Activated T-cell treated with anti-CD3 and anti-CD28 coated beads for 48 hours (primary cell): ENCODE measurements at places on chromosomes 7 and 10.

GRCh38 chr7:7641129-7641663 lies 644 bp downstream of the UMAD1 start:
- DNase-seq = no peak

- DNase-seq = no peak
These were observed 245.0 kb upstream of the NPY start for GRCh38 chr7:24038993-24039392.

DNA sequence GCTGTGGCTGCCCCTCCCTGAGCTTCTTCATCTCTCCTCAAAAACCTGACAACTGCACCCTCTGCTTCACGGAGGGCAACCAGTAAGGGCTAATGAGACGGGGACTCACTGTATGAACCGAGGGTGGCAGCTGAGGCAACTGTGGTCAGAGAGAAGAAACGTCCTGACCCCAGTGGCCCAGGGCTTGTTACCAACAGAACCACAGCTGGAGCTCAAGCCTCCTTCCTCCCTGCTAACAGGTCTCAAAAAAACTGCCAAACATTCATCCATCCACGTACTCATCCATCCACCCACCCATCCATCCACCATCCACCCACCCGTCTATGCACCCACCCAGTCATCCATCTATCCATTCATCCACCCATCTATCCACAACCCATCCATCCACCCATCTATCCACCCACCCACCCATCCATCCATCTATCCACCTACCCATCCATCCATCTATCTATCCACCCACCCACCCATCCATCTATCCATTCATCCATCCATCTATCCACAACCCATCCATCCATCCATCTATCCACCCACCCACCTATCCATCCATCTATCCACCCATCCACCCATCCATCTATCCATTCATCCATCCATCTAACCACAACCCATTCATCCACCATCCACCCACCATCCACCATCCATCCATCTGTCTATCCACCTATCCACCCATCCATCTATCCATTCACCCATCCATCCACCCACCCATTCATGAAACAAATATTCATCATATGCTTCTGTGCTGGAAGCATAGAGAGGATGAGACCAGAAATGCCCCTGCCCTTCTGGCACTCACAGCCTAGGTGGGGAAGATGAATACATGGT lies 111.7 kb downstream of the PDGFA start:
- DNase-seq = no peak

DNA sequence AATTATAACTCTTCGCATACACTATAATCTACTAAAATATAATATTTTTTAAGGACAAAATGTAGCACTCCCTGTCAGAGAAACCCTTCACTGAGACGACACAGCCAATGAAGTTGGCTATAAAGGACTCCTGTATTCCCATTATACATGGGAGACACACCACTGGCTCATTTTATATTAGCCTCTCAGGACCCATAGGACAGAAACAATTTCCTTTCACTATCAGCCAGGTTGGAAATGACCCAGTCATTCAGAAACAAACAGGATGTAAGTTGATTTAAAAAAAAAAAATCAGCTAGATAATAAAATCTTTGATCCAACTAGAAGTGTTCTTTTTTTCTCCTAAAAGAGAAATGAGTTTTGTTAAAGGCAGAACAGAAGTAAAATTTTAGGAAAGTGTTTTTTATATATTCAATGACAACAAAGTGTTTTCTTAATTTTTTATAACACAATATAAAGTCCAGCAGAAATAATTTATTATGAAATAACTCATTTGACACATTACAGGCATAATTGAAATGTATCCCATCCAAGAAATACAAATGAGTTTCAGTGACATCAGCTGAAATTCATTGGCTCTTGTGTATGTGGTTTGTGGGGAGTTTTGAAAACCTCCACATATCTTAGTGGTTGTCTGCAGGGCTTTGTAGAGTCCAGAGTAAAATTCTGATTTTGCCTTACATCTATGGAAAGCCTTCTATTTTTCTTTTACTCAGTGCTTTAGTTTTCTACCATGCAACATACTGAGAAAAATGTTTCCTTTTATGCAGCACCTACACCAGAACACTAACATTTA lies 64.1 kb downstream of the CTTNBP2 start:
- no peak for DNase-seq

GRCh38 chr7:48087349-48087748 lies 1.7 kb upstream of the UPP1 start:
- DNase-seq = no peak

- DNase-seq = no peak
These were observed 81.0 kb downstream of the MKI67 start for GRCh38 chr10:128044961-128045832.

- no peak for DNase-seq
These were observed 50.0 kb downstream of the VWA2 start for GRCh38 chr10:114289096-114289436.

GRCh38 chr7:130377178-130377577 lies 3.1 kb upstream of the CPA1 start:
- no peak for DNase-seq

GRCh38 chr7:30253796-30254165 lies 30.6 kb upstream of the ZNRF2 start:
- no peak for DNase-seq

DNA sequence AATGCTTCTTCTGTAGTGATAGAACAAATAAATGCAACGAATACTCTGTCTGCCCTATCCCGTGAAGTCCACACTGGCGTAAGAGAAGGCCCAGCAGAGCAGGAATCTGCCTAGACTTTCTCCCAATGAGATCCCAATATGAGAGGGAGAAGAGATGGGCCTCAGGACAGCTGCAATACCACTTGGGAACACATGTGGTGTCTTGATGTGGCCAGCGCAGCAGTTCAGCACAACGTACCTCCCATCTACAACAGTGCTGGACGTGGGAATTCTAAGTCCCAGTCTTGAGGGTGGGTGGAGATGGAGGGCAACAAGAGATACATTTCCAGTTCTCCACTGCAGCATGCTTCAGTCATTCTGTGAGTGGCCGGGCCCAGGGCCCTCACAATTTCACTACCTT lies 45.8 kb downstream of the FIGNL1 start:
- DNase-seq = no peak

GRCh38 chr7:121002757-121003200 lies 14.3 kb downstream of the CPED1 start:
- no peak for DNase-seq

DNA sequence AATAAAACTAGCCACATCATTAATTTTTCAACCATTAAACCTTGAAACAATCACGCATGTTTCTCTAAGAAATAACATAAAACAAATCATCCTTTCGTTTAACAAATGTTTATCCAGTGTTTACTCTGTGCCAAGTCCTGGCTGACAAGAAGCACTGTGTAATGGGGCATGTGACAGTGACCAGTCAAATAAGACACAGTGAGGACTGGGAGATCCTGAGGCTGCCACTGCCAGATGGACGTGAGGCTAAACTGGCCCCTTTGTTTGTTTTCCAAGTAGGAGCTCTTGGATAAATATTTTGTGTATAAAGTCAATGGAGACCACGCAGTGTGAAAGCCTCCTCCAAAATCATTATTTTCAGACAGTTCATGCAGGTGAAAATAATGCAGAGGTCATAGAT lies 626.2 kb downstream of the SUGCT start:
- DNase-seq = no peak

DNA sequence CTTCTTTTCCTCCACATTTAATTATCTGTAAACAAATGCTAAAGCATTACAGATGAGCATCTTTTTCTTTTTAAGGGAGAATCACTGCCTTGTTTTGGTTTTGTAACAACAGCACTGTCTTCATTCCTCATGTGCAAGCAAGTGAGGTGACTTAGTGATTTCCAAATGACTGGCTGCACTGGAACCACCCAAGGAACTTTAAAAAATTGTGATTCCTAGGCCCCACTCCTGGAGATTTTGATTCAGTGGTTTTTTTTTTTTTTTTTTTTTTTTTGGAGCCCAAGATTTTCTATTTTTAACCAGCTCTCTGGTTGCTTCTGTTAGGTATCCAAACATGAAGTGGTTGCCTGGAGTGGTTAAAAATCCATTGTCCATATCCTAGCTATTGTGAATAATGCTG lies 176.2 kb downstream of the LRMDA start:
- DNase-seq = no peak

DNA sequence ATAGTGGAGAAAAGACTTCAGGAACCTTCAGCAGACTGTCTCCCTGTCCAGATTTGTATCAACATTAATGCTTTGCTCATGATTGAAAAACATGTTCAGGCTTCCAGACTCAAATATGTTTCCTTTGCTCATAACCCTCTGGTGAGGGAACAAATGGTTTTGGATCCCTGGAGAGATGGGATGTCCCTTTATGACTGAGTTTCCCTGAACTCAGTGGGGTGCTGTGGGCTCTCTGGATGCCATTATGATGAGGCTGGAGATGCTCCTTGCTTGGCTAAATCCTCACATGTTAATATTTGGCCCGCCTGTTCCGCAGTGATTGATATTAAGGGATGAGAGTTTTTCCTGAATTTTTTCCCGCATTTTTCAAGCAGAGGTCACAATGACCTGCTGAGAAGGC lies 749.4 kb downstream of the SUGCT start:
- DNase-seq = no peak

GRCh38 chr10:90960355-90960814 lies 39.5 kb upstream of the ANKRD1 start:
- no peak for DNase-seq

DNA sequence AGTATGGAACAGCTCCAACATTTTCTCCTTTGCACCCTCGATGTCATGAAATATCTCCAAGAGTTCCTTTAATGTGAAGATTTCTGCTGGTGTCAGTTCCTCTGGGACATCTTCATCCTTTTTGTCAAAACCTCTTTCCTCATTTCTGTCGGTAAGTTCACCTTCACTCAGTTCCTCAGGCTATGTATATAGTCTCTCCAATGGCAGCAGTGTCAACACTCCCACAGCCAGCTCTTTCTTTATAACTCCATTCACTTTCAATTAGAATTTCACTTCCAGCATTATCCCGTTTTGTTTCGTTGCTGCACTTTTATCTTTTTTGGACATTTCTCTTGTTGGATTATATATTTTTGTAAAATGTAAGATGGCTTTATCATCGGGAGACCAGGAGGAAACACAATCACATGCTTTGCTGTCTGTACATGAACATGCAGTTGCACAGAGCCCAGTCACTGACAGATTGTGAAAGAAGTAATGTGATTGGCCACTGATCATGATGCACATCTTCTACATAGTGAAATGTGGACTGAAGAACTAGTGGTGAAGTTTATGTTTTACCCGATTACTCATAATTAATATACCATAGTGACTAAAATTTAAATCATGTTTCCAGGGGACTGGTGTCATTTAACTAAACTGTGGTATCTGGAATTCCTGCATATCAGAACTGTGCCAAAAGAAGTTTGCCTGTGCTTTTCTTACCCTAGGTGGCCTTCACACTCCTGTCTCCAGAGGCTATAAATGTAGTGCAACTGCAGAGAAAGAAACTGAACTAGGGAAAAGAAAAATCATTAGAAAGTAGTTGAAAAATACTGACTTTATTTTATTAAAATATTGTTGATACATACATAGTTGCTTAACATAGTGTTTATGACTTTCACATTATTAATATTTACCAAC lies 289.6 kb downstream of the PPP1R3A start:
- no peak for DNase-seq

GRCh38 chr10:125283191-125283835 lies 123.0 kb upstream of the CTBP2 start:
- no peak for DNase-seq

DNA sequence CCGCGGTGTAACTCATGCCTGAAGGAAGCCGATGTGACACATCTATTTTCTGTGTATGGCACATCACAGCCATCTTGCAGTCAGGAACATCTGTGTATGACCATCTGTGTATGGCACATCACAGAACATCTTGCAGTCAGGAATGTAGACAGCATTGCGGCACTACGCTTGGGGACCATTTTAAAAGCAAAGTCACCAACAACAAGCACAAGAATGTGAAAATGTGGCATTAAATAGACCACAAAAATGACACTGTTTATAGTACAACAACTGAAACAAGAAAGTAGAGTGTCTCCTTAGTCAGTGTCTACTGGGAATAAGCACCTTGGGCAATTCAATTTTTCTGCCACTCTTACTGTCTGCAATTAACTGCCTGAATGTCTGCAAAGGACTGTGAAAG lies 124.4 kb downstream of the HGF start:
- no peak for DNase-seq

DNA sequence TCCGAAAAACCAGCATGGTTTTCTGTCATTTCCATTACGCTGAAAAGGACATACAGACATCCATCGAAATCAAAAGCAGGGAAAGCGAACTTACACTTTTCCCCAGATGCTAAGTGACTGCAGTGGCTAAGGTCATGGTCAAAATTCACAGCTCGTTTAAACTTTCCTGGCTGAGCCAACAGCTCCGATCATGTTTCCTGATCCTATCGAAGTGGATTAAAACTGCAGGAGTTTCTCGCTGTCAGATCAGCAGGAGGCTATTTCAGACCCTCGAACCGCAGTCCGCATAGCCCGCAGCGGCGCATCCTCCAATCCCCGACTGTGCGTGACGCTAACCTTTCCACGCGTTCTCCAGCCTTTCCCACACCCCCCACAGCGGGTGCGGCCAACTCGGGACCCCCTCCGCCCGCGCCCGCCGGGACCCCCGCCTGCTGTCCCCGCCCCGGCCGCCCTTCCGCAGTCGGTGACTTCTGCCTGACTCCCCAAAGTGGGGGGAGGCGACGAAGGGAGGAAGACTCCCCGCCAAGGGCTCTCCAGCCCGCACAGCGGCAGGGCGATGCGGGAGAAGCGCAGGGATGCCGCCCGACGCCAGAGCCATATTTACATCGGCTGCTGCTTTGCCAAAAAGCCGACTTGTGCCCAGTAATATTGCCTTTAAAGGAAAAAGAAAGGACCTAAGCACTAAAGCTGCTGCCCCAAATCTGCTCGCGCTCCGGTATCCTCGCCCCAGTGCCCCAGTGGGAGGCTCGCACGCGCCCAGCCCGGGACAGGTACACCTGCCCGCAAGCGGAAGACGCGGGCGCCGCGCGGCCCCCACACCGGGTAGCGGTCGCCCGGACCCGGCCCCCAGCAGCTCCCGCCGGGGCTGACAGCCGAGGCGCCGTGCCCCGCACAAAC lies 1.2 kb downstream of the PIP4K2A start:
- peak; percentile 23 for DNase-seq

- no peak for DNase-seq
These were observed 566.7 kb upstream of the NRP1 start for GRCh38 chr10:33901166-33901565.

- no peak for DNase-seq
These were observed 127.9 kb downstream of the LHPP start for GRCh38 chr10:124589491-124590041.

GRCh38 chr10:121027371-121027770 lies 176.2 kb downstream of the WDR11 start:
- no peak for DNase-seq

- DNase-seq = no peak
These were observed 107.0 kb upstream of the PRSS1 start for GRCh38 chr7:142642316-142642715.

- no peak for DNase-seq
These were observed 8.5 kb downstream of the LRRC18 start for GRCh38 chr10:48931188-48931587.

DNA sequence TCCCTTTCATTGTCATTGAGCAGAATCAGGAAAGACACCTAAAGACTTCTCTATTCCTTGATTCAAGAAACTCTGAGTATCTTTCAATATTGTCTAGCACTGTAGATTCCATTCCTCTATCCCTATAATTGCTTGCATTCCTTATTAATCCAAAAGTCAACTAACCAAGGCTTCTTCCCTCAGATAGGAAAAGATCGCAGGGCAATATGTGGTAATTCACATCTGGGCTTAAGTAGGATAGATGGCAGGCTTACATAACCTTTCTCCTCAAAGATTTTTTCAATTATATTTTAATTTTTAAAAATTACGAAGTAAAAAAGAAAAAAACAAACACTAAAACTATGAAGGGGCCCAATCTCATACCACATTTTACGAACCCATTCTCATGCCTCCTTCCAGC lies 7.1 kb upstream of the ARHGAP21 start:
- no peak for DNase-seq

GRCh38 chr7:113199136-113199535 lies 80.8 kb upstream of the SMIM30 start:
- DNase-seq = no peak
